WTC11 (cell line): ENCODE measurements at places on chromosomes 2 and 18. TPM values are rescaled to one million over a fixed set of nuclear protein-coding genes. Genes with fewer than 3 reads are reported as not detected.

DNA sequence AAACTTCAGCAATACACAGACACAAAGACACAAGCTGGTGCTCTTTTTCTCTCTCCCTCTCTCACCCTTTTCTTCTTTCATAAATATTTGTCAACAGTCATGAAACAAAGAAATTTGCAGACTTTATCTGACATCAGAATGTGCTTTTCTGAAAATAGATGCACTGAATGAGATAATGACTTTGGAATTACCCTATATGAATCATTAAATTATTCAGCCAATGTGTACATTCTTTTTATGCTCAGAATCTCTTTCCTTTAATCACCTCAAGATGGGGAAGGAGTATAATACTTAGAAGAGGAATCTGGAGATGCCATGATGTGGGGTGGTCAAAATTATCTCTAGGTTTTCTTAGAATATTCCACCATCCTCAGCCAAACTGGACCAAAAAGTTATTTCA, 289.9 kb downstream of the LRRTM1 start:
- H3K27me3 ChIP-seq = peaks cover 46% of the 10 kb centered on the region
- peaks cover 4% of the 10 kb centered on the region for H3K4me1 ChIP-seq
- no peak overlapping the region for H3K27ac ChIP-seq
- no peak for DNase-seq
- no peak overlapping the region for H3K4me3 ChIP-seq
- H3K36me3 ChIP-seq = no peaks in the 10 kb centered on the region

DNA sequence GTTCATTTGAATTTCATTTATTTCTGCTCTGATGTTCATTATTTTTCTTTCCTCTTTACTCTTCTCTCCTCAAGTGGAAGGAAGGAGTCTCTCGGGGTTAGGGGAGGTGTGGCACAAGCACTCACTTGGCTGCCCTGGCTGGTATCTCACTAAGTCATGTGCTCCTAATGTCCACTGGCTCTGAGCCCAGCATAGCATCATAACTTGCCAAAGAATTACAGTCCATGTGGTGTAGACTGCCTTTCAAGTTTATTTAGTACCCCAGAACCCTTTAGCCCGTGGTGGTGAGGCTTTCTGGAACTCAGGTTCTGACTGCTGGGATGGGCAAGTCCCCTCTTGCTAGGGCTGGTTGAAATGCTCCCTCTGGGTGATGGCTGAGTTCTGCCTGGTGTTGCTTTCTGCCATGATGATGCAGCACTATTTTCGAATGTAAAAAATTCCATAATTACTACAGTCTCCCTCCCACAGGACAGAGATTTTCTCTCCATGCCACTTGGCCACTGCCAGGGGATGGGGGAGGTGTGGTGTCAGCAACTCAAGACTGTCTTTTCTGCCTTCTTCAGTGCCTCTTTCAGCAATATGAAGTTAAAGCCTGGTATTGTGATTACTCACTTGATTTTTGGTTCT, 22.2 kb downstream of the SPAG16 start:
- no peak overlapping the region for H3K4me3 ChIP-seq
- H3K27ac ChIP-seq = no peak overlapping the region
- peaks cover 57% of the 10 kb centered on the region for H3K36me3 ChIP-seq
- H3K4me1 ChIP-seq = no peaks in the 10 kb centered on the region
- DNase-seq = no peak

- peak; percentile 67 for DNase-seq
- peak overlapping the region; percentile 81 for H3K4me3 ChIP-seq
- peaks cover 30% of the 10 kb centered on the region for H3K27me3 ChIP-seq
- H3K36me3 ChIP-seq = no peaks in the 10 kb centered on the region
Observed at GRCh38 chr18:48540251-48541025, 1.6 kb downstream of the CTIF start.

GRCh38 chr2:48548840-48549239, 18.9 kb downstream of the STON1 start:
- DNase-seq = no peak
- H3K4me3 ChIP-seq = no peak overlapping the region
- H3K27ac ChIP-seq = no peak overlapping the region
- H3K4me1 ChIP-seq = peaks cover 20% of the 10 kb centered on the region
- 0 out of 2 replicates have a peak, but pooled peaks cover 3% of the 10 kb centered on the region for H3K36me3 ChIP-seq

GRCh38 chr18:23422751-23423418, 30.2 kb upstream of the RIOK3 start:
- 0 out of 2 replicates have a peak overlapping the region, but pooled peaks have one; percentile 12 for H3K27ac ChIP-seq
- H3K36me3 ChIP-seq = no peaks in the 10 kb centered on the region
- no peak overlapping the region for H3K4me3 ChIP-seq
- H3K4me1 ChIP-seq = peaks cover 11% of the 10 kb centered on the region

Gene STK36
- total RNA-seq = 41.0 to 47.7 TPM (median 42.7 TPM) in 3 replicates
